Right ventricle myocardium superior (tissue), 1 donor: ENCODE measurements at places on chromosomes 2 and 18. TPM values are rescaled to one million over a fixed set of nuclear protein-coding genes. Genes with fewer than 3 reads are reported as not detected.

MAP2 gene
- total RNA-seq, result 2.8 TPM

TMEM247 gene
- total RNA-seq, result not detected

MGAT5 gene
- 82.8 TPM for total RNA-seq

NFATC1 gene
- total RNA-seq, result 19.8 TPM

STEAP3 gene
- 10.8 TPM for total RNA-seq

MAPK4 gene
- 26.9 TPM for total RNA-seq

DNA sequence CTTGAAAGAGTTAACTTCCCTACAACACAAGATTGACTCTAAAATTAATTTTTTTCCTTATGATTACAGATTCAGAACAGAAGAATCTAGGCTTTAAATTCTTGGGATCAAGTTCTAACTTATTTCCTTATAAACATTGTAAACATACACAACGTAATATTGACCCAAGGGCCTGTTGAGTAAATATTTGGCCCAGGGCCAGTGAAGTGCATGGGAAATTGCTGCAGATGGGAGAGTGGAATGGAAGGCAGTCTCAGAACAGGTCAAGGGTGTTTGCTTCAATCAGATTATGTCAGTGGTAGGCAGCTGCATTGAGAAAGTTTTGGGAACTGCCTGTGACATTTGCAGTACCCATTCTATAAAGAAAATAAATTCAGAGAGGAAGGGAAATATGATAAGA is 137.6 kb downstream of the MYO1B start:
- DNase-seq, result no peak

- no peak for DNase-seq
These were observed 48.6 kb downstream of the EPAS1 start for GRCh38 chr2:46345775-46346174.

- DNase-seq, result no peak
These were observed 113.6 kb downstream of the METTL8 start for GRCh38 chr2:171320208-171320621.

DNA sequence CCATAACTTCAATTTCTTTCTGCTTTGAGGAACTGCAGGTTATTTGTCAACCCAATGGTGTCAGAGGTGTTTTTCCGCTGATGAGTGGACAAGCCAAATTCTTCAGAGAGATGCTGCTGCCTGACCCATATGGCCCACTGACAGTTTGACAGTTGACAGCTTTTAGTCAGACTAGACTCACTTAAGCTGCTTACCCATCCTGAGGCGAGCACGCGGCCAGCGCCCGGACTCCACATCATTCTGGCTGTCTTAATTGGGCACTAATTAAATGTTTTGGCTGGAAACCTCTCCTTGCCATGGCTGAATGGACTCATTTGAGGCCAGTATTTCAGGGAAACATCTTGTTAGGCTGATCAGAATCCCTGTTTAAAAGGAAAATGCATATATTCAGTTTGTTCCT is 316.1 kb upstream of the FANCL start:
- no peak for DNase-seq

DNA sequence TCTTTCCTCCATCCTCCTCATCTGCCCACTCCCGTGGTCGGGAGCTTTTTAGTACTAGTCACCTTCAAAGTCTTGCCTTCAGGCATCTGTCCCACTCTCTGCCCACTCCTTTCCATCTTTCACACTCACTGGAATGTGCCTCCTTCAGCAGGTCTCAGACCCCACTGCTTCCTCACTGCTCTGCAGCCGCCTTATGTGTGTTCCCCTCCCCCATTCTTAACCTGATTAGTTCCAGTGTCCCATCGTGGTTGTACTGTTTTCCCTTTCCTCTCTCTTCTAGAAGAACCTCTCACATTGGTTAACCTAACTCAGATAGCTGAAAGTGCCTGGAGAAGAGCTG is 3.0 kb downstream of the ARMC9 start:
- DNase-seq, result no peak

- DNase-seq, result no peak
These were observed 675.1 kb upstream of the SALL3 start for GRCh38 chr18:78304192-78305164.

DNA sequence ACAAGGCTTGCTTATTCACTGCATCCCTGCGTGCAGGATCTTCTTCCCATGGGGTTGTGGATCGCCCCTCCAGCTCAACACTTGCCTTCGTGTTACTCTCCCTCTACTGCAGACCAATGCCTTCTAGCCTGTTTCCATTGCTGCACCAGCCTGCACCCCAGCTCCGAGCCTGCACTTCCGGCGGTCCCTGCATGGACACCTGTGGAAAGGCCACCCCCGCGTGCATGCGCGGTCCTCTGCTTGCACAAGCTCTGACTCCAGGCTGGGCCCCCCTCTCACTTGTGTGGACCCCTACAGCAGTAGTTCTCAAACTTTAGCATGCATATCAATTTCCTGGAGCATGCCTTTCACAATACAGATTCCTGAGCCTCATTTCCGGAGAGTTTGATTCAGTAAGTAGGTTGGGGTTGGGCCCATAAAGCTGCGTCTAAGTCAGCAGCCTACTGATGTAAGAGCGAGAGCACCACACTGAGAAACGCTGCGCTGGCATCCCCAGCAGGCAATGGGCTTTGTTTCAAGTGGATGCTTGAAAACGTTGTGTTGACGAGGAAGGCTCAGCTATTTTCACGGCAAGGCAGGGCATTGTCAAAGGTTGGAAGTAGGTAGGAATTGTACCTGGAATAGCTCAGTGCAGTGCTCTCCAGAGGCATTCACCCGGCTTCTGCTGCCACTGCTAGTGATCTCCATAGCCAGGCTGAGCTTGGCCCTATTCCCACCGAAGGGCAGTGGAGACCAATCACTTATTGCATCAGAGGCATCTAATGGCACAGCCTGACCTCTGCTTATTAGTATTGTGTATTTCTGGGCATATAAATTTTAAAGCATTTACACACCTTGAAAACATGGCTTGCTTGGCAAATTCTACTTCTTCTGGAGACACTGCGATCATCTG is 32.6 kb downstream of the CREG2 start:
- DNase-seq, result no peak

DNA sequence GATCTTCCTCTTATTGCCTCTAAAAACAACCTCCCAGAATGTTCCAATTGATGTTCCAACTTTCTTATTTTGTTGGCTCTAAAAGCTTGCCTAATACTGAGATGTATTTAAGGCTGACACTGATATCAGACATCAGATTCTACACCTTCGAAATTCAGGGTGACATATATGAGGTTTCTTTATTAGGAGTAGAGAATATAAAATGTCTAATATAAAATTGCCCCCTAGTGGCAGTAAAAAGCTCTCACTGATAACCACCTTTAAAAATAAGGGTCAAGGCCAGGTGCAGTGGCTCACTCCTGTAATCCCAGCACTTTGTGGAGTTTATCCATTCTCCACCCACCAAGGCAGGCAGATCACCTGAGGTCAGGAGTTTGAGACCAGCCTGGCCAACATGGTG is 789.7 kb upstream of the SLC39A10 start:
- DNase-seq, result no peak

DNA sequence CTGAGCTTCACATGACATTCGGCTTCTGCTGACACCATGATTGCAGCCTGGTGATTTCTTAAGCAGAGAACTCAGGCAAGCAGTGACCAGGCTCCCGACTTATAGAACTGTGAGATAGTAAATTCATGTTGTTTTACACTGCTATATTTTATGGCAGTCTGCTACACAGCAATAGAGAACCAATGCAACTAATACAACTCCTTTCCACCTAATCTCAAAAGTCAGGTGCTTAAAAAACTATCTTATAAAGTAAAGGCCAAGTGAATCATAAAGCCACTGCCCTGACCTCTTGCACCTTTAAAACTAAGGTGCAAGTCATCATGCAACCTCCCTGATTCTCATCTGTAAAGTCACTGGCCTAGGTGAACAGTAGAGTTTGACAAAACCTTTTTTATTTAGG is 95.3 kb upstream of the GLS start:
- DNase-seq, result no peak

GRCh38 chr2:932320-933115 is 18.1 kb upstream of the SNTG2 start:
- no peak for DNase-seq

GRCh38 chr2:124649001-124649400 is 623.9 kb downstream of the CNTNAP5 start:
- DNase-seq, result no peak

- DNase-seq, result no peak
These were observed 18.2 kb downstream of the SLC4A1AP start for GRCh38 chr2:27681841-27682240.

GRCh38 chr2:236813766-236814165 is 244.1 kb downstream of the ACKR3 start:
- DNase-seq, result no peak

DNA sequence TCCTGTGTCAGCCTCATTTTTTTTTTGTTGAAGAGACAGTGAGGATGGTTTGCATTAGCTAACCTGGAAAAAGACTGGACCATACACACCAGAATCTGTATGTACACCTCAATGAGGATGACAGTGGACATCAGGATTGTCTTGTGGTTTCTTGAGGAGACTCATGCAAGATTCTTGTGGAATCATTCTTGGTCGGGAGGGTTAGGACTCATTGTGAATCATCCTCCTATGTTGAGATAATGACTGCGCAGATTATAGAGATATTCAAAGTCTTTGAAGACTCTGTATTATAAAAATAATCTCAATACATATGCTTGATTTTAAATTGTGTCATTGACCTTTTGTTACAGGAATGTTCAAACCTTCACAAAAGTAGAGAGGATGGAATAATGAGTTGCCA is 49.1 kb upstream of the DOCK10 start:
- DNase-seq, result no peak

DNA sequence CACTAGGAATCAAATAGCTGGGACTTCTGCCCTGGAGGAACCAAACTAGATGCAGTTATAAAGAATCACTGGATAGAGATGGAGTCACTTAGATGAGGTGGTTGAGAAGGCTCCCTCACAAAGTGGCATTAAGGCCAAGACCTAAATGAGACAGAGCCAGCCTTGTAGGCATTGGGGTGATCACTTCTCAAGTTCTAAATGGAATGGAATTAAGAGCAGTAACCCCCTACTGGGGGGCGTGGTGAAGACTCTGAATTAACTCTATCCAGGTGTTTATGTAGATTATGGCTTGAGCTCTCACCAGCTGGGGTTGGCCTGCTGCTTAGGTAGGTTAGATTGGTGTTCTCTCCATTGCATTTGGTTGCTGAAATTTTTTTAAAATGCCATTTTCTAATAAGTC is 71.3 kb downstream of the TTC27 start:
- DNase-seq, result no peak

DNA sequence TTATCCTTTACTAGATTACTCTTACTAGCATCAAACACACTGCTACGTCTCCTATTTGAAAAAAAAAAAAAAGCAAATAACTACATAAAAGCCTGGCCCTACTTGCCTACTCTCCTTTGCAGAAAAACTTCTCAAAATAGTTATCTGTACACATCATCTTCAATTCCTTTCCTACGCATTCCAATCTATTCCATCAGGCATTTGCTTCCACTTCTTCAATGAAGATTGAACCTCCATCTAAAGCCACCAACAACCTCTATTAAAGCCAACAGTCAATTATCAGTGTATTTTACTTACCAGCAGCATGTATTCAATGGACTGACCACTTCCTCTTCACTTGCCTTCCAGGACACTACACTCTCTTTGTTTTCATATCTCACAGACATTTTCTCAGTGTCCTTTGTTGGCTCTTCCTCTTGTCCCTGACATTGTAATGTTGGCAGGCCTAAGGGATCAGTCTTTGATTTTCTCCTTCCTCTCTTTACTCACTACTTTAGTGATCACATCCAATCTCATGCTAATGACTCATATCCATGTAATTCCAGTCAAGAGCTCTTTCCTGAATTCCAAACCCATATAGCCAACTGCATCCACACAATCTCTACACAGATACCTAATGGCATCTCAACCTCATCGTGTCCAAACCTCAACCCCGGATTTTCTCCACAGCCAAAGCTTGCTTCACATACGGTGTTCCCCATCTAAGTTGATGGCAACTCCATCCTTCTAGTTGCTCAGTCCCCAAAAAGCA is 131.3 kb downstream of the CCDC148 start:
- DNase-seq, result no peak

DNA sequence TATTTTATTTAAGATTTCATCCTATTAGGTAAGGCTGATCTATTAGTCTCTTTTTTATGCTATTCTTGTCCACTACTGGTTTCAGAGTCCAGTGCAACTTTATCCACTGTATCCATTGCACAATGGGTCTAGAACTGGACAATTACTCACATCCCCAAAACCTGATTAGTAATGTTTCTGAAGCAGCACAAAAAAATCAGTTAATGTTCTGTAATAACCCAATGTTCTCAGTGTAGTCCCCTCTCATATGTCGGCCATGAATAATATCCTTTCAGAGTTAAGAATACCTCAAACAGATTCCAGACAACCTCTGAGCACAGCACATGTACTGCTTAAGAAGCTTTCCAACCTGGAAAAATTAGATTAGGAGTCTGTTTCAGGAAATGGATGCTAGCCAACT is 29.7 kb downstream of the MGAT4A start:
- DNase-seq, result no peak

GRCh38 chr2:190425221-190425866 is 17.2 kb downstream of the MFSD6 start:
- no peak for DNase-seq

DNA sequence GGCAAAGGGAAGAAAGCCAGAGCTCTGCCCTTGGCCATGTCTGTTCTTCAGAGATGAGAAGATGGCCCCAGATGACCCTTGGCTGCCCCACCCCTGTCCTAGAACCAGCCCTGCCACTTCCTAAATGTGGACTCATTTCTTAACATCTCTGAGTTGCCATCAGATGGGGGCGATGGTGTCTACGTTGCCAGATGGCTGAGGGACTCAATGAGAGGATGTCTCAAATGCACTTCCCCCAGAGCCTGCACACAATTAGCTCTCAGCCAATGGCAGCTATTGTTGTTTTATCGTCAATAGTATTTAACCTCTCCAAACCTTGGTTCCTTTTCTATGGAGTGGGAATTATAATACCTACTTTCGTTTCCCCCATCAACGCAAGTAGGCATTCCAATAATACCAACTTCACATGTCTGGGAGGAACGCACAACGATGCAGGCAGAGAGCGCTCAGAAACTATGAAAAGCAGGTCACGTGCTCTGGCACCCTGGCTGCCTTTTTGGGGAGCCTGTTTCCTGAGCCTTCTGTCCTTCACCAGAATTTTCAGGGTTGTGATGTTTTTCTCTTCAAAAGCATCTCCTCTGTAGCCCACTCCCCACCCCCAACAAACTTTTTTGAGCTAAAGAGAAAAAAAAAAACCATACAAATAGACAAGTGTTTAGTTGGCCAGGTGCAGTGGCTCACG is 100.3 kb downstream of the MCFD2 start:
- no peak for DNase-seq

DNA sequence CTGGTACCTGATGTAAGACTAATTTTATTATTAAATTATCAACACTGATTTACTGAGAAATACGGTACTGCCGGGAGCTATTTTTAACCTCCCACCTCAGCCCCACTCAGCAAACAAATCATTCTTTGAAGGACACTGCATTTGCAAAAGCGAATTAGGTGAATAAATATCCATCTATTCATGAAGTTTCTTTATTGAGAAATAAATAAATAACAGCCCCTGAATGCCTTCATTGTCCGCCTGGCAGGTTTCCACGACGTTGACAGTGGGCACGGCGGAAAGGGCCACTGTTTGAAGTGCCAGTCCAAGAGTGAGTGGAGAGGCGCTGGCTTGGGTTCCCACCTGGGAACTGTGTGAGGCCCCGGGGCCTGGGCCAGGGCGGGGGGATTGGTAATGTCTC is 15.7 kb downstream of the C1QL2 start:
- no peak for DNase-seq
